ENCODE measurements at places on chromosomes 3 and 15. TPM values are rescaled to one million over a fixed set of nuclear protein-coding genes. Genes with fewer than 3 reads are reported as not detected.

DNA sequence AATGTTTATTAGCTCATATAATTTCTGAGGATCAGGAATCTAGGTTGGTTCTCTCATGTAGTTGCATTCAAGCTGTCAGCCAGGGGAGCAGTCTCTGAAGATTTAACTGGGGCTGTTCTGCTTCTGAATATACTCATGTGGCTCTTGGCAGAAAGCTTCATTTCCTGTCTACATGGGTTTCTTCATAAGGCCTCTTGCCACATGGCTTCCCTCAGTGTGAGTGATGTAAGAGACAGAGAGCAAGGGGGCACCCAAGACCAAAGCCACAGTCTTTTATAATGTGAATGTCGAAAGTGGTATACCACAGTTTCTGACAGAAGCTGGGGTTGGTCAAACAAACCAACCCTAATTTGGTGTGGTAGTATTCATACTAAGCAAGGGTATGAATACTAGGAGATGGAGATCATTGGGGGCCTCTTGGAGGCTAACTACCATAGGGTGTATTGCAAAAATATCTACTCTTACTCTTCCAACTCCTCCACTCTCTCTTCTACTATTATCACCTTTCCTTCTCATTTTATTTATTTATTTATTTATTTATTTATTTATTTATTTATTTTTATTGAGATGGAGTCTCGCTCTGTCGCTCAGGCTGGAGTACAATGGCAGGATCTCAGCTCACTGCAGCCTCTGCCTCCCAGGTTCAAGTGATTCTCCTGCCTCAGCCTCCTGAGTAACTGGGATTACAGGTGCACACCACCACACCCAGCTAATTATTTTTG, 123.8 kb downstream of the B3GALNT1 start:
- DNase-seq: no peak

- no peak for DNase-seq
Measured at GRCh38 chr3:150756491-150757059, 6.4 kb downstream of the SIAH2 start.

GRCh38 chr3:52119099-52119498, 35.1 kb downstream of the POC1A start:
- no peak for DNase-seq

DNA sequence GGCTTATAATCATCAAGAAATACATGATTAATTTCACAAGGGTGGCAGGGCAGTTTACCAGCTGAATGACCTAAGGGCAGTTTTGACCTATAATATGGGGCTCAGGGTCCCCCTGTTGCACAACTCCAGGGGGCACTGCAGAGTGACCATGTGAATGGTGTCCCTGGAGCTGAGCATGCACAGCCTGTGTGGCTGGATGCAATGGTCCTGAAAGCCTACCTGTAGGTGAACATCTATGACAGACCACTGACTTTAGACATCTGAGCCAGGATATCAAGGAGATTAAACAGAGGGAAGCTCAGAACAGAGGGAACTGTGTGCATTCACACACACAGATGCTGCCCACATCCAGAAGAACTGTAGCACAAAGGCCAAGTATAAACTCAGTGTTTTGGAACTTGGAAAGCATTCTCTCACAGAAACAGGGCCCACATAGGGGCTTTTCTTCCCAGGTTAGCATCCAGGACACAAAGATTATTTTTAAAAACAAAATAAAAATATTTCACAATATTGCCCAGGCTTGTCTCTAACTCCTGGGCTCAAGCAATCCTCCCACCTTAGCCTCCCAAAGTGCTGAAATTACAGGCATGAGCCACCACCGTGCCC, 7.8 kb upstream of the SLC6A11 start:
- no peak for DNase-seq

The TFDP2 gene
- 35.0 TPM for total RNA-seq

GRCh38 chr3:27293939-27294338, 75.2 kb downstream of the NEK10 start:
- DNase-seq: no peak

- DNase-seq: no peak
Measured at GRCh38 chr15:50028326-50028725, 90.7 kb downstream of the ATP8B4 start.

The FANCD2OS gene
- total RNA-seq: not detected

DNA sequence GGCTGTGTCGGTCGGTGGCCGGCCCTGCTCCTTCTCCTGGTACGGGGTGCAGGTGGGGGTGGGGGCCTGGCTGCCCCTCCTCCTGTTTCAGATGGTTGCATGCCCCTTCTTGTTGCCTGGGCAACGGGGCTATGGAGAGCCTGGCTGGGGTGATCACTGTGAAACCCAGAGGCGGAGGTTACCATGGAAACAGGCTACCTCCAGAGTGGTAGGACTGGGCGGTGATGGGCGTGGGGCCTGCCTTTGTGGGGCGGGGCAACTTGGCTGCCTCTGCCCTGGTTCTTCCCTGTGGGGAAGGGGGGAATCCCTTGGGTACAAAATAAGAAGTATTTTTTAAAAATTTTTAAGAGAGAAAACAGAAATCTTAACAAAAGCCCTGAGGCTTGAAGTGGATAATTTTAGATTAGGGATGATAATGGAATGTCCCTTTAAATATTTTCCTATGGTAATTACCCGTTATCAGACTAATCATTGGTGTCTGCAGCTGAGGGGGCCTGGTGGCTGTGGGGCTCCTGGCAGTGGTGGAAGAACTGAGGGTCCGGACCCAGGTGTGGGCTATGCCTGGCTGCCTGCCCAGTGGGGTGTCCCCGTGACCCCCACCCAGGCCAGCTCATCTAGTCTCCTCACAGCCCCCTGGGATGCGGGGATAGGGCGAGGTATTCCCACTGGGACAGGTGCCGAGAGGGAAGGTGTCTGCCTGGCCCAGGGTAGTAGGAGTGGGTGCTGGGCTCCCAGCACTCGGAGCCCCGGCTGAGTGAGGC, 32.5 kb downstream of the PLXNA1 start:
- DNase-seq: no peak

The CEMIP gene
- 0.87 TPM for total RNA-seq

GRCh38 chr15:31083370-31083780, 18.1 kb downstream of the TRPM1 start:
- DNase-seq: no peak

DNA sequence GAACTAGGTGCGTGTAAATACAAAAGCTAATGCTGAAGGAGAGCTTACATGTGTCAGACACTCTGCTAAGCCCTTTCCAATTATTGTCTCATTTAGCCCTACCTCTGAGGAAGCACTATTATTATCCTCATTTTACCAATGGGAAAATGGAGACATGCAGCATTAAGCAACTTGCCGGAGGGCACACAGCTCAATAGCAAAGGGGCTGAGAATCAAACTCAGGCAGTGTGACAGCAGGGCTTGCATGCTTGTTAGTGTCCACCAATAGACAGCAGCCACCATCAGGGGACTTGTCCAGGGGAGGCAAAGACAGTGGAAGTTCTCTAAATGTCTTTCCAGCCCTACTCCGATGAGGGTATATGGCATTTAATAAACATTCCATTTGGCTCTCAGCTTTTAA, 548.6 kb downstream of the MAGI1 start:
- no peak for DNase-seq

DNA sequence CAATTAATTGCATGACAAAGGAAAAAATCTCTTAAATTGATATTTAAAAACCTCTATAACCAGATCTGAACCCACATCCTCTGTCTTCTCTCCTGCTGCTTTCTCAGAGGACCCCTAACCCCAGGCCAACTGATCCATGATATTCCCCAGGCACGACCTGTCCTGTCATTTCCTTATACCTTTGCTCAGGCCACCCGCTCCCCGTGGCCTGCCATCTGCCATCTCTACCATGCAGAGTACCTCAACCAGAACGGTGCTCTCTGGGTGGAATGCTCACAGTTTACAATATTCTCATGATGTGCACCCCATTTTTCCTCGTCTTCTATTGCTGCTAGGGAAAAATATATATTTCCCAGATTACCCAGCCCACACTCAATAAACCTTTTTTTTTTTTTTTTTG, 57.7 kb downstream of the ARHGEF3 start:
- no peak for DNase-seq

Measured in NCI-H460 (cell line).